ENCODE measurements at places on chromosomes 6 and 20. TPM values are rescaled to one million over a fixed set of nuclear protein-coding genes. Genes with fewer than 3 reads are reported as not detected.

KCNB1 gene
- total RNA-seq, result not detected

DNA sequence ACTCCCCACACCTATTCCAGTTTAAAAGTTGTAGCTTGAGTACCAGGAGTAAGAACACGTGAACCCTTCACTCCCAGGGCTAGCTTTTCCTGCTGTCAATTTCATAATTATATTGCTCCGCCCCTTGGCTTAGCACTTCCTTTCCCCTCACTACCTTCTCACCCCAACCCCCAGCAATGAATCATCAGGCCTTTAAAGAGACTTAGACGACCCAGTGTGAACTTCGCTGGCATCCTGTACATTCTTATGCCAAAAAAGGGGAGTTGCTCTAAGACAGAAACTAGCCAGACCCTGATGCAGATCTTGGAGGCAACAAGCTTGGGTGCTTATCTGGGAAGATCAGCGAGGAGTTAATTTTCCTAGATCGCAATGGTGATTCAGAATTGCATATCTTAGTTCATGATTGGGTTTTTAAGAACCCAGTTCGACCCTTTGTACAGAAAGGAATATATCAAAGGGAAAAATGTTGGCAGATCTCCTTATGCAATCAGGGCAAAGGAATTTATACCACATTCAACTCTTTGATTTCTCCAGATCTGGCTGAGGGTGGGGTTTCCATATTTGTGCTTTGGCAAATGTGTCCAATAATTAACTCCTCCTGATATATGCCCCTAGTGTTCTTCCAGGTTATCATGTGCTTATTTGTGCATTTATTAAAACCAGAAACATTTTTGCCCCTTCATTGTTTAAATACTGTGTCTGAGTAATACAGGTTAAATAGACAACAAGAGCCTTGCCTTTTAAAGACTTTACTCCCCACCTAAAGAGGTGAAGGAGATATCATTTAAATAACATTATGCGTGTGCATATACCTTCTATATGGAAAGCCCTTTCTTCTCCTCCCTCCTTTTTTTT is 8.1 kb upstream of the ATXN1 start:
- DNase-seq, result peak; percentile 100

DNA sequence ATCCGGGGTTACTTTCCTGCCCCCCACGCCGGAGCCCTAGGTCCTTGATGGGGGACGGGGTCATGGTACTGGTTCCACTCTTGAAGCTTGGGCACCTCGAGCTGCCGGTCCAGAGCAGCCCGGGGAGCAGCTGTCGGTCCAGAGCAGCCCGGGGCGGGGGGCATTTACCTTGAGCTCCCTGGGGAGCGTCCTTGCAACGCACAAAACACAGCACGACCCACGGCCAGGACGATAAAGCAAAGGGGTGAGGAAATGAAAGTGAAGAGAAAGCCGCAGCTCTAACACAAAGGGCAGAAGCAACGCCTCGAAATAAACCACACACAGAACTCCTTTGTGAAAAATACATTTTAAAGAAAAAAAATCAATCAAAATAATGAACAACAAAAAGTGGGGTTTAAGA is 39.1 kb downstream of the KCNQ2 start:
- no peak for DNase-seq

GRCh38 chr6:40256224-40256623 is 322.0 kb upstream of the MOCS1 start:
- DNase-seq, result no peak

DNA sequence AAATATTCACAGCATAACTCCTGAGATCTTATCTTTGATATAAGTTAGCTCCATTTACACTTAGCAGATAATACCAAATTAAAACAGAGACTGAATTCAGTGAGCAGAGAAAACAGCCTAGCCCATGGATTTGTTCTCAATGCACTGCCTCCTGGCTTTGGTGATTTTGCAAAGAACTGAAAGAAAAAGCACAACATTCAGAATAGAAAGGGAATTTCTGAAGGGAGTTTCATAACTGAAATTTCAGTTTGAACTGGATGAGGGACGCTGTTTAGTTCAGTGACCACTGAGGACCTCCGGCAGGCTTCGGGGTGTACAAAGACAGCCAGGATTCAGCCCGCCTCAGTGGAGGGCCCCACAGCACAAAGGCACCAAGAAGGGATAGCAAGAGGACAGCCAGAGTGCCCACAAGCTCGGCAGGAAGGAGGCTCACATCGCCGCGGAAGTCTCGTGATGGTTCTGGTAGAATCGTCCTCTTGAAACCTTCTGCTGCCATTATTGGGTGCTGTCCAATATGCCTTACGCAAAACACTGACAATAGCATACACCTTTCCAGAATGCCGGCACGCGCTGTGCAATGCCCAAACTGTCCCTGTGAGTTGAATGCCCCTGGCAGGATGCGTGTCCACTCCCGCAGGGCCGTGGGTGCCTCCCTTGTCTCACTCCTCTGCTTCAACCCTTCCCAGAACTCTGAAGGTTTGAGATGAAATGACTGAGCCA is 9.7 kb upstream of the IRF4 start:
- no peak for DNase-seq

DNA sequence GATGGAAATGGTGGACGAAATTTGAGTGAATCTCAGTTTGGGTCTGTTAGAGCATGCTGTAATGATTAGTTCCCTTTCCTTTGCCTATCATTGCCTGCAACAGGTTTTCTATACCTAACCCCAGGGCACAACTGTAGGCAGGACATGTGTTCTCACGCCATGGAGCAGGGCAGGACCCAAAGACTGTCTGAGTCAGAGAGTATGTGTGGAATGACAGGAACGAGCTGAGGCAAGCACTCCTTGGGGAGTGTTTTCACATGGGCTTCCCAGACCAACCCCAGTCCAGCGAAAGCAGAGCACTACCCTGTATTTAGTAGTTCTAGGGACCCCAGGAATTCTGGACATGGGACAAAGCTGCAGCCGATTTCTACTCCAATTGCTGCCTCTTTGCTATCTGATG is 234.2 kb downstream of the HACE1 start:
- DNase-seq, result peak; percentile 98

GRCh38 chr6:63529498-63529897 is 42.8 kb upstream of the LOC128125822 start:
- DNase-seq, result peak; percentile 45

DNA sequence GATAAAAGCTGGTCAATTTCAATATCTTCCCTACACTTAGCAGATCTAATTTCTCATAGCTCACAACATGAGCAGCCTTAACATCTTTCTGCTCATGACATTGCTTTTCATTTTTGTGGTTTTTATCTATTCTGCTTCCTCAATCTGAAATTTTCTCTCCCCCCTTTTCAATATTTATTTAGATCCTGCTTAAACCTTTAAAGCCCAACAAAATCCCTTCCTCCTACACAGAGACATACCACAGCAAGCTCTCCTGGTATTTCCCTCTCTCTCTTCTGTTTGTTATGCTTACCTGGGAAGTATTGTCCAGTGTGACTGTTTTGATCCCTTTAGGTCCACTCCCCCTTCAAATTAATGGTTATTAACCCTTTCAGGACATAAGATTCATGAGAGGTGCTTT is 582.5 kb downstream of the RFPL4B start:
- no peak for DNase-seq

- DNase-seq, result no peak
These were observed 55.8 kb upstream of the IYD start for GRCh38 chr6:150312844-150313584.

DNA sequence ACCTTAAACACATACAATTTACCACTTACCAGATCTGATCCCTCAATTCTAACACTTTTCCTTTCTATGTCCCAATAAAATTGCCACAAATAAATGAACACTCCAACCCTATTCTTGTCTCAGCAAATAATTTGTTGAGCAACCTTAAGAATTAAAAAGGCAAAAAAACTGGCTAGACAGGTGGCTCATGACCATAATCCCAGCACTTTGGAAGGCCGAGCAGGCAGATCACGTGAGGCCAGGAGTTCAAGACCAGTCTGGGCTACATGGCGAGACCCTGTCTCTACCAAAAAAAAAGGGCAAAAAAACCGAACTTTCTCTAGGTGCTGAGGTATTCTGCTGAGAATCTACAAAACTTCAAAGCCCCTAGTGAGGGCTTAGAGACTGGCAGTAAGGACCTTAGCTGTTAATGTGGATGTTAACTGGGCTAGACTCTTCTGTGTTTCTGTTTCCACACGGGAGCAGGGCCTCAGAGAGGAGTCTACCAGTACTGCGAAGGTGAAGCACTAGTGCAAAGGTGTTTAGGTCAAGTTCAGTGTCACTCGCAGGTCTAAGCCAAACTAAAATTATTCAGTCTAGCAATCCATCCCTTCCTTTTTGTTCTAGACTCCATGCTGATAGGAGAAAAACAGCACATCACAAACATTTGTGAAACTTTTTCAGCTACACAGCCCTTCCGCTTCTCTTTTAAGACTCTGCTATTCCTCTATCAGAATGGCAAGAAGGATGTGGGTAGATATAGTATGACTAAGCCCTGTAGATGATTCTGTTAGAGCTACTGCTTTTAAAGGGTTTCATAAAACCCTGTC is 2.6 kb downstream of the FASTKD5 start:
- DNase-seq, result no peak

GRCh38 chr20:17419479-17420041 is 111.6 kb downstream of the BFSP1 start:
- DNase-seq, result no peak
